ENCODE measurements at places on chromosomes 4 and X.

- DNase-seq, result no peak
These were observed 36.4 kb upstream of the MAMLD1 start for GRCh38 chrX:150326541-150327247.

DNA sequence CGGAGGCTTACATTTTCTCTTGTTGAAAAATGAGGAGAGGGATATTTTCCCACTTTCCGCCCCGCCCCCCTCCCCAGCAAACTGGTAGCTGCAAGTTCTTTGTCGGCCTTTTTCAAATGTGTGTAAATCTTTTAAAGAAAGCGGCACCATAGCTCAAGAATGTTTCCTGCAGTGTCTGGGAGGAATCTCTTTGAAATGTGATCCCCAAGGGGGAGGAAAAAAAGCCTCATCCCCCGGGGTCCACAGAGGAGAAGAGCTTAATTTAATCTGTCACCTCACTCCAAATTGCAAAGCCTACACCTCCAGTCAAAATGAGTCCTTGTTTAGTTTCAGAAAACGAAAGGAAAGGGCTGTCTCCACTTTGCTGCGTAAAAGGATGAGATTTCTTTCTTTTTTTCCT lies 34.8 kb downstream of the ASMT start:
- DNase-seq, result no peak

- DNase-seq, result no peak
These were observed 824.0 kb downstream of the STIM2 start for GRCh38 chr4:27684610-27685011.

- no peak for DNase-seq
These were observed 128.3 kb downstream of the UCHL1 start for GRCh38 chr4:41384992-41385391.

DNA sequence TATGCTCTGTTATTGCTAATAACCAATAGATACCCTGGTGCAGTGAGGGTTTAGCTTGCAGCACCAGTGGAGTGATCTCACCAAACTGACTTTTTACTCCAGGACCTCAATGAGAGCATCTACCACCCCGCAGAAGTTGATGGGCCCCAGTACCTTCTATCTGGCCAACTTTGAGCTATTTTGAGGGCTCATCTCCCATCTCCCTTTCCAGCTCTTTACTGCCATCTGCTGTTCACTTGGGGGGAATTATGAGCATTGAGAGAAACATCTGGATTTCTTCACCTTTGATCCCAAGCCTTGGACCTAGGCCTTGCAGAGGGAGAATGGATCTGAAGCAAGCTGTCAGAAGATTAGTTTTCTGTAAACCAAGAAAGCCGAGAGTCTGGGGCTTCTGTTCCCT lies 143.6 kb downstream of the TMEM164 start:
- DNase-seq, result no peak

DNA sequence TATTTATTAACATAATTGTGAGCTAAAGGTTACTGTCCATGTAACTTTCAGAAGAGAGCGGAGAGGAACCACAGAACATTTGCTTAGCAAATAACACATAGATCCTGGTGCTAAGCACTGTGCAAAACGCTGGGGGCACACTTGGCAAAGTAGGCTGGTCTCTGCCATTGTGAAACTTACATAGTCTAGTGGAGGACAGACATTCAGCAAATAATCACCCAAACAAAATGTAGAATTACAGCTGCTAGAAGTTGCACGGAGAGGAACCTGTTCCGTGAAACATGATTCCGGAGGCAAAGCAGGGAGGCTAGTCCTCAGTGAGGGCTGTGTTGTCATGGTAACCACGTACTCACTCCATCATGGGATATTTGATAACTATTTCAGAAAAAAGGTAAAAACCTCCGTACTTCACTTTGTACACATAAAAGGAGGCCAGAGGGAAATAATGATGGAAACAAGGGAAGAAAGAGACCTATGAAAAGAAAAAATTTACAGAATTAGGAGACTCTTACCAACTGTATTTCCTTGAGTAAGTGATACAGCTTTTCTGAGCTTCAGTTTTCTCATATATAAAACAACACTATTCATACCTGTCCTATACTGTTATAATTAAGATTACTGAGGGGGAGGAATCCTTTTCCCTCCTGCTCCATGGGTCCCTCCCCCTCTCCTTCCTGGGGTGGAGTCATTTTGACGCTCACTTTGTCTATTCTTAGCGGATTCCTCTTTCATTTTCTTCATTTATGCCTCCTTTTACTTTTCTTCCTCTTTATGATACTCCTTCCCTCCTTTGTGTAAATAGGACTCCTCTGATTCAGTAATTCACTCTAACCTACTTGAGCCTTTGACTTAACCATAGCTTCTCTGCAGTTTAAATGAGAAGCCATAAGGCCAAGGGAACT lies 825 bp upstream of the RASGEF1B start:
- peak; percentile 31 for DNase-seq

DNA sequence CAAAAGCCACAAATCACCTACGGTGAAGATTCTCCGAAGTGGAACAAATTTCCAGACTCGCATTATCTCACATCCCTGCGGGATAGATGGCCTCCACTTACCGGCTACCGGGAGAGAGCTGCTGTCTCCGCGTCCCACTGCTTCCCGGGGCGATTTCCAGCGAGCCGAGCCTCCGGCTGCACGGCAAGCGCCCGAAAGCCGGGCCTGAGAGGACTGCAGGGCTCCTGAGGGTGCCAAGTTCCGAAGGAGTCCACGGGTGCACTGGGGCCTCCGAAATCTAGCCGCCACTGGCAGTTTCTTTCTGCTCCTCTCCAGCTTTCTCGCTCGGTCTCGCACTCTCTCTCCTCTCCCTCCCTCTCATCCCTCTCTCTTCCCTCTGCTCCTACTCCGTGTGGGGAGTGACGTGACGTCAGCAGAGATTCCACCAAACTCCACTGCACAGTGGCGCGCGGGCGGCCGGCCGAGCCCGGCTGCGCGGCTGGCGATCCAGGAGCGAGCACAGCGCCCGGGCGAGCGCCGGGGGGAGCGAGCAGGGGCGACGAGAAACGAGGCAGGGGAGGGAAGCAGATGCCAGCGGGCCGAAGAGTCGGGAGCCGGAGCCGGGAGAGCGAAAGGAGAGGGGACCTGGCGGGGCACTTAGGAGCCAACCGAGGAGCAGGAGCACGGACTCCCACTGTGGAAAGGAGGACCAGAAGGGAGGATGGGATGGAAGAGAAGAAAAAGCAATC lies 14.0 kb upstream of the PITX2 start:
- no peak for DNase-seq

DNA sequence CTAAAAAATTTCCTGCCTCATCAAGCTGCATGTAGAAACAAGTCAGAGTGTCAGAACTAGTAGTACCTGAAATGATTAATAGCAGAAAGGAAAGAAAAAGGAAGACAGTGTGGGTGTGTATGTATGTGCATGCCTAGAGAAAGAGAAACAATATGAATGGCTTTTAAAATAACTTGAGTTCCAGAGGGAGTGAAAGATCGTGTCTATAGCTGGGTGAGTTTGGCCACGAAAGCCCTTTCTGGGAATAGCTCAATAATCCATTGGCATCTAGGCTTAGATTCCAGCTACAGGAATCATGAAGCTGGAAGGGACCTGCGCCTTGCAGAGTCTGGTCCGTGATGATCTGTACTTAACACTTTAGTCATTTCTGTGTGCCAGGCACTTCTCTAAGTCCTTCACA lies 195.6 kb downstream of the RAPGEF2 start:
- DNase-seq, result no peak

GRCh38 chr4:76195326-76195725 lies 18.3 kb downstream of the SCARB2 start:
- DNase-seq, result no peak

- no peak for DNase-seq
These were observed 133.9 kb downstream of the CORIN start for GRCh38 chr4:47703956-47704355.

GRCh38 chrX:15598026-15598425 lies 2.7 kb downstream of the ACE2 start:
- no peak for DNase-seq

DNA sequence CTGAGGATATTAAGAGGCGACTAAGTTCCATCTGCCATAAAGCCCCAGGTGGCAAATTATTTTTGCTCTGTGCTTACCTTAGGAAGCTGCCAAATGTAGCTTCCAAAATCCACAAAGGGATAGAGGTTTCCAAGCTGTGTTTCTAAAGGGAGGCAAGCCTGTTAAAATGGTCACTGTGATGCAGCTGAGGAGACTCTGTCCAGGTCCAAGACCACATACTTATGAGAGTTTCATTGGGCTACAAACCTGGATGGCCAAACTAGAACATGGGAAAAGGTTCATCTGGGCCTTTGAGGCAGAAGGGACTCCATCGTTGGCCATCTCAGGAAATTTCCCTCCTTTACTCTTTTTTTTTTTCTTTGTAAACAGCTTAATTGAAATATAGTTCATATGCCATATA lies 306.9 kb upstream of the FGF13 start:
- DNase-seq, result no peak

All from stimulated activated CD4-positive, alpha-beta T cell treated with anti-CD3 and anti-CD28 coated beads, Interleukin-2, amount 100 ng/mL, for 4 hours (primary cell).